Stimulated activated CD4-positive, alpha-beta T cell treated with anti-CD3 and anti-CD28 coated beads, Interleukin-1b, Interleukin-23, amount 100 ng/mL, for 4 hours (primary cell): ENCODE measurements at places on chromosomes 4 and X.

DNA sequence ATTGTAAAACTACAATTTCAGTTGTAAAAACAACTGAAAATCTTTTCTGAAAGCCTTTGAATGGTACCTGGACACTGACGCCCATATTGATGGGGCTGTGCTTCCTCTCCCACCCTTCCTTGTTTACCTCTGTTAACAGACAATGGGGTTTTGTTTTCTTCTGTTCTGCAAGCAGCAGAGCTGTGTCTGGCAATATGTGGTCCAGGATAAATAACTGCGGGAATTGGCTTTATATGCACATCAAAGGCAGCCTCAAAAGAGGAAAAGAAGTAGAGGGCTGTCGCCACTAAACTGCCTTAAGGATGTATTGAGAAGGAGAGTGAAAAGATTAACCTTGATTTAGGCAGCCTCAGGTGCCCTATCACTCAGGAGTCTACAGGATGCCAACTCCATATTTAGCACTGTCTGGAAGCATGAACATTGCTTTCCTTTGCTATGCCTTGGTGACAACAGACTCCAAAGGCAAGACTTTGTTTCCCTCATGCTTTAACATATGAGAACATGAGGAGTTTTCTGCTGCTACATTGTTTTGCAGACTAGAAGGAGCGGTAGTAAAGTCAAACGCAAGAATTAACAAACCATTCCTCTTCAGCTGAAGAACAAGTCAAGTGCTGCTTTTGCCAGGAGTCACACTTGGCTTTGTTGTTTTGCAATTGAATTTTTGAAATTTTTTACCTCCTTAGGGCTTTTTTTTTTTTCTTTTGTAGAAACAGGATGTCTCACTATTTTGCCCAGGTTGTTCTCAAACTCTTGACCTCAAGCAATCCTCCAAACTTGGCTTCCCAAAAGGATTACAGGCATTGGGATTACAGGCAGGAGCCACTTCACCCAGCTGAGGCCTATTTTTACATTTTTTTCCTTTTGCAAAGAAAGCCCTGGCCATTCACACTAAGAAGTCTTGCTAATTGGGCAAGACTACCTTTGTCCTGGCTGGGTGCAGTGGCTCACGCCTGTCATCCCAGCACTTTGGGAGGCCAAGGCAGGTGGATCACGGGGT lies 3.0 kb downstream of the IL21 start:
- DNase-seq, result no peak

- DNase-seq, result no peak
Measured at GRCh38 chrX:150543230-150544155, 24.9 kb upstream of the MTM1 start.

DNA sequence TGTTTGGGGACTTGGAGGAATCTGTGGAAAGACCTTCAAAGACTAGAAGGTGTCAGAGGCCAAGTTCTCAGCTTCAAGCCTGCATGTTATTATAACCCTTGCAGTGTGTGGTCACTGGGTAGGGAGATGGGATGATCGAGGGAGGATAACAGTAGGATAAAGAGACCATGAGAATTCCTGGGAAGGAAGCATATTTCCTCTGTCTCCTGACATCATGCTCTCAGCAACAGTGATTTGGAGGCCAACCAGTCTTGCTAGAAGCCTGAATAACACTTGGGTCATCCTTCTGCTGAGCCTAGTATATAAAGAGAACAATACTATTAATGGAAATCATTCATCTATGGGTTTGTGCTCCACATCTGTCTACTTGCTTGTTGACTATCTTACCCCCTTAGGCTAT lies 40.9 kb upstream of the ANXA3 start:
- no peak for DNase-seq

GRCh38 chr4:94979621-94980020 lies 221.9 kb downstream of the BMPR1B start:
- no peak for DNase-seq

GRCh38 chr4:185479507-185479971 lies 8.0 kb upstream of the CCDC110 start:
- DNase-seq, result no peak

DNA sequence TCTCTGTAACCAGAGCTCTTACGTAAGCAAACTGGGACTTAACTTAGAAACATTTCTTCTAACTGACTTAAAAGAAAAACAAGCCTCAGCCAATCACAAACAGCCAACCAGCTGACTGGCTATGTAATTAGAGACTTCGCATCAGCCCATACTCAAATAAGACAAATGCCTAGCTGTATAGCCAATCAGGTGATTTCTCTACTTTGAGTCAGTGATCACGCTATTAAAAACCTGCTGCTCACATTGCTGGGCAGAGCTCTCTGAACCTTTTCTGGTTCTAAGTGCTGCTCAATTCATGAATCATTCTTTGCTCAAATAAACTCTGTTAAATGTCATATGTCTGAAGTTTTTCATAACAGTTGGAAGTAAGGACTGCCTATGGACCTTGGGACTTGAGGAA lies 9.9 kb upstream of the SMIM10L2A start:
- no peak for DNase-seq

DNA sequence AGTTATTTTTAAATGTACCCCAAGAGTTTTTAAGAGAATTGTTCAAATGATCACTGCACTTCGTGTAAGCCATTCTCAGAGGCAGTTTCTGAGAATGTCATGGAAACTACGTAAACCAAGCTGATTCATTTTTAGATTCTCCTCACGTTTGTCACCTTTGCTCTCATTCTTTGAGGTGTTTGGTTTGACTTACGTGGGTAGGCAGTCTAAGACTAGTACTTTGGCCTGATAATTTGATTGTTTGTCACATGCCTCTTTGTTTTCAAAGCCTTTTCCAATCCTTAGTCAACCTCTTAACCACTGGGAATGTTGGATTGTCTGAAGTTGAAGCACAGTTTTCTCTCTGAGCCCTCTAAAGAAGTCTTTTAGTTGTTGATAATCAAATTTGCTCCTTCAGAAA lies 10.5 kb downstream of the SEPTIN11 start:
- DNase-seq, result no peak

GRCh38 chrX:96655947-96656623 lies 28.6 kb upstream of the DIAPH2 start:
- DNase-seq, result no peak

GRCh38 chr4:161442921-161443320 lies 720.9 kb downstream of the FSTL5 start:
- DNase-seq, result no peak

GRCh38 chr4:7252051-7252450 lies 59.7 kb downstream of the SORCS2 start:
- no peak for DNase-seq

GRCh38 chrX:71996826-71997225 lies 86.2 kb downstream of the NHSL2 start:
- DNase-seq, result no peak

DNA sequence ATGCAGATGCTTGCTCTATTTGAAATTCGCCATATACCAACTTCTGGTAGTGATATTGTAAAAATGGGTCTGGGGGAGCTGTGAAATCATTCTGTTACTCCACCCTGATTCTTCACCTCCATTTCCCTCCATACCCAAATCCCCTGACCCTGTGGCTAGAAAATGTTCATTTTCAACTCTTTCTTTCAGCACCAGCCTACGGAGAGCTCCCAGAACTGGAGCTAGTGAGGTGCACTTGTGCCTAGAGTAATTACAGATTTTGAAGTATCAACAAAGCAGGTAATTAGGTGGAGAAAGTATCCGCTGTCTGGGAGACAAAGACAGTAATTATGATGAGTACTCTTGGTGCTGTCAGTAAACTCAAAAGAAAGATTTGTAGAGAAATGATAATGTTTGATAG lies 8.1 kb downstream of the ARHGAP36 start:
- no peak for DNase-seq

DNA sequence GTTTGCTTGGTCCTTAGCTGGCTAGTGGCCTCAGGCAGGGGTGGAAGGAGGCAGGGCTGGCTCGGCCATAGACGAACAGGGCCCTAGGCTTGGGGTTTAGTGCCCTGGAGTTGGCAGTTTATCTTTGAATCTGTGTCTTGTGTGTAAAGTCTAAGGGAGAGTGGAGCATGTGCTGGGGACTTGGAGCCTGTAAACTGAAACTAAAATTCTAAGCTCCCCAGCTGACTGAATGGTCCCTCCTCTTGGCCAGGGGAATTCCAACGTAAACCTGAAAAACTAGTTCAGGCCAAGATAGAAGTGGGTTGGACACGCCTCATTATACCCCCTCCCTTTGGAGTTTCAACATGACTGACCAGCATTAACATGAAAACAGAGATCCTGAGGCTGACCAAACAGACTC lies 46.1 kb upstream of the GPR78 start:
- no peak for DNase-seq

- peak; percentile 27 for DNase-seq
Measured at GRCh38 chrX:24081661-24082154, 27.0 kb downstream of the EIF2S3 start.

DNA sequence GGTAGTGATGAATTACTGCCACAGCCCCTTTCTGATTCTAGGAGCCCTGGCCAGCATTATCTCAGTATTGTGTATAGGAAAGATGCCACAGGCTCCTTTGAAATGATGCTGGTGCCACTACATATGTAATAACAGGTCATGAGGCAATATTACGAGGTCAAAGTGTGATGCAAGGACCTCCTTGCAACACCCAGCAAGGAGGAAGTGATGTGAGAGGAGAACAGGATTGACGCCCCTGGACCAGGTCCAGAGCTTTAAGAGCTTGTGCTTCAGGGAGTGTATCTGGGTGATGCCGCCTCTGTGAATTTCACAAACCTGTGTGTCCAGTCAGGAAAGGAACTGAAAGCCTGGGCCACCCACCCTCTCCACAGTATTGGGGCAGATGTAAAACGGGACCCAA lies 261.8 kb downstream of the MID1IP1 start:
- DNase-seq, result no peak

DNA sequence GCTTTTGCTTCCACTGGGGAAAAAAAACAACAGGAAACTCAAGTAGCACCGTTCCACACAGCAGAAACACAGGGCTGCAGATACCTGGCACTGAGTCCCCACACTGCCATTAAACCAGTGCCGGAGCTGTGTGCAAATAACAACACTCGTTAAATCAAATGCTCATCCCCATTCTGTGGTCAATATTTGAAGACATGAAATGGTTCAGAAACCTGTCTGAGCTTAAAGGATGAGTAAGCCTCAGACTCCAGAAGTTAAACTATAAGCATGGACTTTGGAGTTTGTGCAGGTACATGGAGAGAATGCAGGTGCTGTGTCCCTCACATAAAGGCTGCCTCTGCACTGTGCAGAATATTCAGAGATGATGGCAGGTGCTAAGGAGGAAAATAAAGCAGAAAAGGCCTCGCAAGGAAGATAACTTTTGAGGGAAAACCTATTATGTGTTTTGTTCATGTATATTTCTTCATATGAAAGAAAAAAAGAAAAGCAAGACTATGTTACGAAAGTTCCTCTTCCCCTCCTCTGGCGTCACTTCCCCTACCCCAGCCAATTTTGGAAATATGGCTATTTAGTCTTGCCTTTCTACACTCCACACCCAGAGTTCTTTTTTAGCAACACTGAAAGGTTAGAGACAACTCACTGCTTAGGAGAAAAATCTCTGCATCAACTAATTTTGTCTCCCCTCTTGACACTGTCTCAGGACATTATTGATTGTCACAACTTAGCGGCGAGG lies 4.6 kb downstream of the MPP1 start:
- DNase-seq, result no peak

DNA sequence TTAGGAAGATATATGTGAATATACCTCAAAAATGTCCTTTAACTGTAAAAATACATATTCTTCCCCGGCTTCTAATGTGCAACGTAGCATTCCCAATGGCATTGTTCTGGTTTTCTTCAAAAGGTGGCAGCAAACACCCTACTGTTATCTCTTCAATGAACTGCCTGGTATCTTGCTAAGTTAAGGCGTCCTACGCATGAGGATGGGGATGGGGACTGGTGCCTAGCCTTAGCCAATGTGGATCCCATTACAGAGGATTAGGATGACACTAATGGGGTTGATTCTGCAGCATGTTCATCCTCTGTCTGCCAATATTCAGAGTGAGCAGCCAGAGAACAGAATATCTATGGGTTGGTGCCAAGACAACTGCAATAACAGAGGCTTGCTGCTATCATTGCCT lies 334.9 kb upstream of the ADGRL3 start:
- DNase-seq, result no peak

GRCh38 chrX:129006491-129006890 lies 516.8 kb downstream of the SMARCA1 start:
- DNase-seq, result no peak

GRCh38 chrX:129686422-129686948 lies 31.7 kb upstream of the APLN start:
- no peak for DNase-seq

GRCh38 chrX:11196476-11196875 lies 85.3 kb downstream of the HCCS start:
- DNase-seq, result no peak

DNA sequence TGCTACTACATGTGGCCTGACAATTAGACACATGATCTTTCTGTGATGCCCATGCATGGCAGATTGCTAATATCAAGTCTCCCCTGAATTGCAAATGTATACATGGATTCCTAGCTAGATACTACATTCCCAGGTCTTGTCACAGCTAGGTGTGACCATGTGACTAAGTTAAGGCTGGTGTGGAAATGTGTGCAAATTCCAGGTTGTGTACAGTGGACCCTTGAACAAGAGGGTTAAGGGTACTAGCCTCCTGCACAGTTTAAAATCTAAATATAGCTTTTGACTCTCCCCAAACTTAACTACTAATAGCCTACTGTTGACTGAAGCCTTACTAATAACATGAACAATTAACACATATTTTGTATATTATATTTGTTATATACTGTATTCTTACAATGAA lies 48.4 kb downstream of the HSD17B13 start:
- no peak for DNase-seq

DNA sequence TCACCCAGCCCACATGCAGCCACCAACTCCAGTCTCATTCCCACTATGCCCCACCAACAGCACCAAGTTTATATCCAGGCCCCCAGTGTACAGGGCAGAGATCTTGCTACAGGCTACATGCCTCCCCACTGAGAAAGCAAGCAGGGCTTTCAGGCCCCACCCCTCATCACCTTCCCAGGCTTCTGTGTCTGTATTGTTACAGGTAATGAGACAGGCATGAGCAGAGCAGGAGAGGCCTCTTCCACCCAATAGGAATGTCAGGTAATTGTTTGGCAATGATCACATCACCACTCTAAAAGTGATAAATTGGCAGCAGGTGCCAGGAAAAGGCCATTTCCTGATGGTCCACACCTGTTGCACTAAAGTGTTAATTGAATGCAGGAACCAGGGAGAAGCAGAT lies 102.5 kb downstream of the ZNF518B start:
- DNase-seq, result no peak

GRCh38 chr4:148441986-148442831 lies at the start of gene NR3C2:
NR3C2 (minus strand) TSS chr4:148442414.
- DNase-seq, result peak; percentile 84

GRCh38 chrX:31580726-31581125 lies 508.9 kb upstream of the FTHL17 start:
- no peak for DNase-seq

GRCh38 chr4:128332081-128332480 lies 44.5 kb upstream of the PGRMC2 start:
- DNase-seq, result no peak

- no peak for DNase-seq
Measured at GRCh38 chr4:145341381-145341780, 140.3 kb upstream of the SMAD1 start.

GRCh38 chr4:29199485-29199884 lies 1520.7 kb upstream of the PCDH7 start:
- DNase-seq, result no peak
